ENCODE measurements at places on chromosomes 5 and 9.

- peak; percentile 25 for DNase-seq
- H3K36me3 ChIP-seq, result no peaks in the 10 kb centered on the region
- no peak overlapping the region for H3K4me3 ChIP-seq
These were observed 2.2 kb downstream of the GABRB2 start for GRCh38 chr5:161544350-161544765.

DNA sequence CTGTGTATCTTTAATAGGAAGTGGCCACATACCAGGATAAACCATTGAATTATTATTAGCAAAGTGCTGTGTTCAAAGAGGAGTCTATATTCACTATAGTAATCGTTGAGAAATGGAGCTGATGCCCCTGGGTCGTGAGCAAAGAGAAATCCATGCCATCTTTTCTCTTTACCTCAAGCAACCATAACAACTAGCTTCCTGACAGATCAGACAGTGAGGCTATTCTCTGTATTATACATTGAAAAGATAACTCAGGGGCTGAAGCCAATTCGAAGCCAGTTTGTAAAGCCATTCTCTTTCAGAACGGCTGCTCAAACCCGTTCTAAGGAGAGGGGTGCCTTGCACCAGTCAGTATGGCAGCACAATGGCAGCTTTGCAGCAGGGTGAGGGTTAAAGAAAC is 680.6 kb downstream of the SEMA5A start:
- no peak for DNase-seq
- H3K36me3 ChIP-seq, result no peaks in the 10 kb centered on the region
- H3K27me3 ChIP-seq, result no peaks in the 10 kb centered on the region
- no peak overlapping the region for H3K27ac ChIP-seq
- H3K4me1 ChIP-seq, result no peaks in the 10 kb centered on the region
- H3K4me3 ChIP-seq, result no peak overlapping the region

- peaks cover 28% of the 10 kb centered on the region for H3K27me3 ChIP-seq
- peak; percentile 77 for DNase-seq
- H3K4me3 ChIP-seq, result no peak overlapping the region
- peaks cover 13% of the 10 kb centered on the region for H3K4me1 ChIP-seq
- H3K36me3 ChIP-seq, result no peaks in the 10 kb centered on the region
- no peak overlapping the region for H3K27ac ChIP-seq
These were observed 32.0 kb upstream of the TTLL11 start for GRCh38 chr9:122125158-122125508.

GRCh38 chr5:39835371-39835770 is 410.6 kb upstream of the DAB2 start:
- H3K36me3 ChIP-seq, result no peaks in the 10 kb centered on the region
- no peaks in the 10 kb centered on the region for H3K4me1 ChIP-seq
- no peak overlapping the region for H3K27ac ChIP-seq
- peaks cover 6% of the 10 kb centered on the region for H3K27me3 ChIP-seq
- DNase-seq, result no peak

GRCh38 chr5:14727428-14727865 is 62.9 kb downstream of the OTULIN start:
- peaks cover 14% of the 10 kb centered on the region for H3K36me3 ChIP-seq
- H3K4me1 ChIP-seq, result peaks cover 8% of the 10 kb centered on the region
- H3K27ac ChIP-seq, result no peak overlapping the region
- H3K27me3 ChIP-seq, result no peaks in the 10 kb centered on the region
- peak; percentile 78 for DNase-seq
- H3K4me3 ChIP-seq, result no peak overlapping the region

DNA sequence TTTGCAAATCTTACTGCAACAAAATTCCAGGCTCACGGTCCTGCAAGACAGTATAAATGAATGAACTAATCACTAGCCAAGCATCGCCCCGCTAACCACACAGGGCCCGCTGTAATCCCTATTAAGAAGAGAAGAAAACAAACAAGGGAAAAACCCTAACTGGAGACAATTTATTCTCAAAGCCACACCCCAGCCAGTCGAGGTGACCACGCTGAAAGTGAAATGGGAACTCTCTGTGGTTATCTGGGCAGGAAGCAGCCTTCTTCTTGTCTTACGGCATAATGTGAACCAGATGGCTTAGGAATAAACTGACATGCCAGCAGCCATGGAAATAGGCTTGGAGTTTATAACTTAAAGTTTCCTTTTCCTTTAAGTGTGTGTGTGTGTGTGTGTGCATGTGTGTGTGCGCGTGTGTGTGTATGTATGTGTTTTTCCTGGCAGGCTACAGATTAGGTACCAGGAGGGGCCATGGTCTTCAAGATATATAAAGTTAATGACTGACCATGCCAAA is 120.2 kb downstream of the SEMA6A start:
- H3K4me1 ChIP-seq, result peaks cover 8% of the 10 kb centered on the region
- no peaks in the 10 kb centered on the region for H3K27me3 ChIP-seq
- no peaks in the 10 kb centered on the region for H3K36me3 ChIP-seq
- no peak for DNase-seq

- no peak overlapping the region for H3K27ac ChIP-seq
- H3K4me3 ChIP-seq, result no peak overlapping the region
- no peak for DNase-seq
- H3K27me3 ChIP-seq, result no peaks in the 10 kb centered on the region
These were observed 166.0 kb upstream of the RGS7BP start for GRCh38 chr5:64339769-64340168.

GRCh38 chr9:118230329-118230728 is 526.1 kb downstream of the TLR4 start:
- no peak for DNase-seq
- H3K4me1 ChIP-seq, result no peaks in the 10 kb centered on the region
- no peaks in the 10 kb centered on the region for H3K27me3 ChIP-seq
- H3K4me3 ChIP-seq, result no peak overlapping the region

GRCh38 chr9:13665418-13666066 is 386.1 kb upstream of the MPDZ start:
- no peak for DNase-seq
- H3K4me1 ChIP-seq, result no peaks in the 10 kb centered on the region
- no peak overlapping the region for H3K4me3 ChIP-seq
- no peaks in the 10 kb centered on the region for H3K36me3 ChIP-seq

GRCh38 chr9:92097997-92098482 is 17.2 kb downstream of the SPTLC1 start:
- DNase-seq, result peak; percentile 78
- peaks cover 59% of the 10 kb centered on the region for H3K36me3 ChIP-seq
- H3K4me1 ChIP-seq, result peaks cover 46% of the 10 kb centered on the region

- H3K4me1 ChIP-seq, result no peaks in the 10 kb centered on the region
- no peak overlapping the region for H3K4me3 ChIP-seq
- DNase-seq, result no peak
- no peak overlapping the region for H3K27ac ChIP-seq
These were observed 155.5 kb downstream of the GNAQ start for GRCh38 chr9:77876091-77876490.

DNA sequence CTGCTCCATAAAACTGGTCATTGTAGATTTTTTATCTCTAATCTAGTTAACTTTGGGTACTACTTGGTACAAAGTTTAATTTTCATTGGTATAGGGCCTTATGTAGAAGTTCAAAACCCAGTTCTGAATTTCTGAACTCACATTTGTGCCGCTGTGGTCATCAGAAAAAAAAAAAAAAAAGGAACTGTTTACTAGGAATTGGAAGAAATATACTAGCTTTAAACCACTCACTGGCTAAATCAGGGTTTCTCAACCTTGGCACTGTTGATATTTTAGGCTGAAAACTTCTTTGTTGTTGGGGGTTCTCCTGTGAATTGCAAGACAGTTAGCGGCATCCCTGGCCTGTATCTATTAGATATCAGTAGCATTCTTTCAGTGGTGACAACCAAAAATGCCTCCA is 4.1 kb upstream of the ZFYVE16 start:
- peaks cover 2% of the 10 kb centered on the region for H3K36me3 ChIP-seq
- peaks cover 11% of the 10 kb centered on the region for H3K4me1 ChIP-seq
- H3K4me3 ChIP-seq, result no peak overlapping the region
- no peak overlapping the region for H3K27ac ChIP-seq
- no peak for DNase-seq
- H3K27me3 ChIP-seq, result no peaks in the 10 kb centered on the region

GRCh38 chr9:121841771-121842611 is 190.6 kb downstream of the DAB2IP start:
- H3K4me3 ChIP-seq, result no peak overlapping the region
- H3K4me1 ChIP-seq, result peaks cover 3% of the 10 kb centered on the region
- no peaks in the 10 kb centered on the region for H3K36me3 ChIP-seq
- H3K27ac ChIP-seq, result no peak overlapping the region
- DNase-seq, result no peak

- peaks cover 27% of the 10 kb centered on the region for H3K4me1 ChIP-seq
- H3K36me3 ChIP-seq, result peaks cover 46% of the 10 kb centered on the region
- DNase-seq, result no peak
- H3K4me3 ChIP-seq, result no peak overlapping the region
These were observed 25.7 kb downstream of the PCDHGC5 start for GRCh38 chr5:141514330-141515133.

Data from activated CD4-positive, alpha-beta T cell treated with anti-CD3 and anti-CD28 coated beads, Interleukin-2, amount 10 ng/mL, durations not matched to agents 7 days and 5 days (primary cell).